Upper lobe of left lung (tissue), 6 donors: ENCODE measurements at places on chromosomes 3 and 15.

- DNase-seq = no peak
Measured at GRCh38 chr3:177596816-177597271, 399.6 kb upstream of the TBL1XR1 start.

- no peak for DNase-seq
Measured at GRCh38 chr15:34239151-34239808, 14.5 kb downstream of the EMC4 start.

- no peak for DNase-seq
Measured at GRCh38 chr3:141489203-141489602, 2.4 kb downstream of the RASA2 start.

DNA sequence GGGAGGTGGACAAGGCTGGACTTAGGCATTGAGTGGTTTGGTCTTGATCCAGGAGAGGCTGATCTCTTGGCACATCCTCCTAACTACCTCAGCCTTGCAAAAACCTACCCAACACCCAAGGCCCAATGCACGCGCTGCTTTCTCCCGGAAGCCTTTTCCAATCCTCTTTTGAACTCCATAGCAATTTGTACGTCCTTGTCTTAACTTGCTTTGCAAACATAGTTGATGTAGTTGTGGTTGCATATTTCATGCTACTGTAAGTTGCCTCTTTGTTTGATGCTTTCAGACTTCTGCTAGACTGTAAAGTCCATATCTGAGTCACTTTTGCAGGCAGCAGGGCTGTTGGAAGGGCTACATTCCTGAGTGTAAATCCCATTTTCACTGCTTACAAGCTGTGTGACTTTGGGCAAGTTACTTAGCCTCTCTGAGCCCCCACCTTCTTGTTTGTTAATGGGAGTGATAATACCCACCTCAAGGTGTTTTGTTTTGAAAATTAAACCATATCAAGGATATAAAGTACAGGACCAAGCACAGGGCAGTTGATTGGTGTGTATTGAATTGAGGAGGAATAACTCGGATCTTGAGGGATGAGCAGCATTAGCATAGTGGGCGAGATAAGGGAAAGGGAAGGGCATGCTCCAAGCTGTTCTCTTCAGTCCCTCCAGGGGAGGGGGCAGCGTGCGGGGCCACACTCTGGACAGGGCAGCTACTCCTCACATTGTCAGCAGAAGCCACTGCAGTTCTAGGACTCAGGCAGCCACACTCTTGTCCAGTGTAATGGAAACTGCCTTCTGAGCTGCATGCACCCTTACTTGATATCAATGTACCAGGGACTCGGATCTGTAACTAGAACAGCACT lies 28.8 kb downstream of the SIAH2 start:
- peak; percentile 31 for DNase-seq

DNA sequence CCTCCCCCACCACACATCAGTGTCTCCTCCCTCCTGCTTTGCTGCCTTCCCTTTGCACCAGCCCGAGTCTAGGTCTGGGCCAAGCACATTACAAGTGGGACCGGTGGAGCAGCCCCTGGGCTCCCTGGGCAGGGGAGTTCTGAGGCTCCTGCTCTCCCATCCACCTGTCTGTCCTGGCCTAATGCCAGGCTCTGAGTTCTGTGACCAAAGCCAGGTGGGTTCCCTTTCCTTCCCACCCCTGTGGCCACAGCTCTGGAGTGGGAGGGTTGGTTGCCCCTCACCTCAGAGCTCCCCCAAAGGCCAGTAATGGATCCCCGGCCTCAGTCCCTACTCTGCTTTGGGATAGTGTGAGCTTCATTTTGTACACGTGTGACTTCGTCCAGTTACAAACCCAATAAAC lies 2.3 kb upstream of the ABCF3 start:
- no peak for DNase-seq

DNA sequence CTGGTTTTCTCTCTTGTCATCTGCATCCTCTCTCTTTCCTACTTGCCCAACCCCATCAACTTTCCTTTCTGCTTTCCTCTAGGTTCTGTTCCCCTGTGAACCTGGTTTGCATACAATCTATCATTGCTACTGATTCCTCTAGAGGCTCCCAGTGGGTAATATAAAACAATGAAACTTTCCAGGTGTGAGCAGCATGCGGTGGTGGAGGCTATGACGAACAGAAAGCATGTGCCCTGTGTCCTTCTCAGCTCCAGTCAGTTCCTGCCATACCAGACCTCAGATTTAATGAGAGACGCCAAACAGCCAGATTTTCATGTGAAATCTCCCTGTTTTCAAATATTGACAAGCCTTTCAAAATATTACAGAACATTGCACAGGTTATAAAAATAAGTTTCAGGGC lies 3.5 kb upstream of the ACAP2 start:
- DNase-seq = no peak

DNA sequence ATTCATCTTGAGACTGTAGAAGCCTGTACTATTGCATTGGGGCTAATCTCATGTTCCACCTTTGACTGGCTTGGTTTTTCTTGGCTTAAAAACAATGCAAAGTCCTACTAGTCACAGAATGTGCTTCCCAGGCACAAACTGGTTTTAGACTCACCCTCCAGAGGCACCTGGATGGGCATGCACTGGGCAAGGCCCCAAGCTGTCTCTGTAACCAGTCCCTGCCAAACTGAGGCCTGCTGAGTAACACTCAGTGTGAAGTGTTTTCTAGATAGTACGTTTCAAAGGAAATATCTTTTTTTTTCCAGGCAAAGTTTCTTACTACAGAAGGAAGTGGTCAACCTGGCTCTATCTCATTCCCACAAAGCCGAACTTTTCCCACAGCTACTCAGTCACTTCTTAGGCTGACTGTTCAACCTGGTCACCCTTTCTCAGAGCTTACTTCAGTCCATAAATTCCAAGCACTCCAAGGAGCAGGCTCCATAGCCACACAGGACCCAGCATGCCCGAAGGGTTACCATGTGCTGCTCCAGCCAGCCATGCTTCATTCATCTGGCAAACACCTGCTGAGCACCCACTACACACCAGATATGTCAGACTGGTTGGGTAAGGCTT lies 57.4 kb downstream of the NPTN start:
- peak; percentile 67 for DNase-seq

- DNase-seq = no peak
Measured at GRCh38 chr3:102053375-102053989, 204.2 kb downstream of the NFKBIZ start.

- DNase-seq = no peak
Measured at GRCh38 chr15:37134244-37134643, 33.9 kb upstream of the MEIS2 start.

DNA sequence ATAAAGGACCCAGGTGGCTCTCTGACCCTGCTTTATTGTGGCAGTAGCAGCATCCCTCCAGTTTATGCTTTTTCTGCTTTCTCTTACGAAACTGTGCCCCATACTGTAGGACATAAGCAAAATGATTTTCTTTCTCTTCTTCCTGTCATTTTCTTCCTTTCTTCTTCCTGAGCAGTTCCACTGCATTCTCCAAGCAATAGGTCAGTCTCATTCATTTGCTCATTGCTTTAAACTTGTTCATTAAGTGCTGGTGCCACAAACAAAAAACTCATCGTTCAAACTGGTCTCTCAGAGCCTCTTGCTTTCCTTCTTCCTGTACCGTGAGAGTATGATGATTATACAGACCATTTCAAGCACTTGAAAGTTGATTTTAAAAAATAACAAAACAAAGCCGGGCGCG lies 66.8 kb downstream of the PDE8A start:
- DNase-seq = no peak

GRCh38 chr15:50800715-50801114 lies 35.2 kb upstream of the SPPL2A start:
- no peak for DNase-seq

GRCh38 chr15:65875458-65875857 lies 6.2 kb downstream of the RAB11A start:
- DNase-seq = no peak

GRCh38 chr3:139975594-139976365 lies 40.8 kb downstream of the CLSTN2 start:
- DNase-seq = no peak

- DNase-seq = no peak
Measured at GRCh38 chr15:63495343-63495742, 9.1 kb upstream of the USP3 start.

GRCh38 chr15:42324308-42324707 lies 35.0 kb upstream of the CAPN3 start:
- no peak for DNase-seq

DNA sequence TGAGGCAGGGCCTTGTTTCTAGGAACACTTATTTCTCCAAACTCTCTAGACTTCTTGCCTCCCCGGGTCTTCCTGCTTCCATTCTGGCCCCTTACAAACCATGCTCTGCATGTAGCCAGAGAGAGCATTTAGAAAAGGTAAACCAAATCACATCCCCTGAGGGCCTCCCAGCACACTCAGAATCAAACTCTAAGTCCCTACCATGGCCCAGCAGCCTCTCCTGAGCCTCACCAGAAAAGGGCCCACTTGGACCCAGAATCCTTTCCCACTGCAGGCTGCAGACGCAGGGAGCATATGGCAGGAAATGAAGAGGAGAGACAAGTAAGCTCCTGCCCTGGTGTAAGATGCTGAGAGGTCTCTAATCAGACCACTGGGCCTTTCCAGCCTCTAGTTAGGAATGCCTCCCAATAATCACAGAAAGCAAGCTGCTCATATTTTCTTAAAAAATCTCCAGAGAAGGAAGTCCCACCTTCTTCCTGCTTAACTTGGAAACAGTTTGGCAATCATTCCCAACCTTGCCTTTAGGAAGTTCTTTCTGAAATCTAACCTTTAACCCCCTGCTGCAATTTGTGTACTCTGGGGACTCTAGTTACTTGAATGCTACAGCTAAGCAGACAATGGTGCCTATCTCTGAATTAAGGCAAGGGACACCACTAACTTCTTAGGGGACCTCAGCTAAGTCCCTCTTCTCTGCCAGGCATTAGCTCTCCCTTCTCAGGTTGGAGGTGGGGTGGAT lies 4.2 kb downstream of the AMOTL2 start:
- no peak for DNase-seq

- DNase-seq = no peak
Measured at GRCh38 chr3:16186565-16186964, 12.1 kb downstream of the GALNT15 start.

DNA sequence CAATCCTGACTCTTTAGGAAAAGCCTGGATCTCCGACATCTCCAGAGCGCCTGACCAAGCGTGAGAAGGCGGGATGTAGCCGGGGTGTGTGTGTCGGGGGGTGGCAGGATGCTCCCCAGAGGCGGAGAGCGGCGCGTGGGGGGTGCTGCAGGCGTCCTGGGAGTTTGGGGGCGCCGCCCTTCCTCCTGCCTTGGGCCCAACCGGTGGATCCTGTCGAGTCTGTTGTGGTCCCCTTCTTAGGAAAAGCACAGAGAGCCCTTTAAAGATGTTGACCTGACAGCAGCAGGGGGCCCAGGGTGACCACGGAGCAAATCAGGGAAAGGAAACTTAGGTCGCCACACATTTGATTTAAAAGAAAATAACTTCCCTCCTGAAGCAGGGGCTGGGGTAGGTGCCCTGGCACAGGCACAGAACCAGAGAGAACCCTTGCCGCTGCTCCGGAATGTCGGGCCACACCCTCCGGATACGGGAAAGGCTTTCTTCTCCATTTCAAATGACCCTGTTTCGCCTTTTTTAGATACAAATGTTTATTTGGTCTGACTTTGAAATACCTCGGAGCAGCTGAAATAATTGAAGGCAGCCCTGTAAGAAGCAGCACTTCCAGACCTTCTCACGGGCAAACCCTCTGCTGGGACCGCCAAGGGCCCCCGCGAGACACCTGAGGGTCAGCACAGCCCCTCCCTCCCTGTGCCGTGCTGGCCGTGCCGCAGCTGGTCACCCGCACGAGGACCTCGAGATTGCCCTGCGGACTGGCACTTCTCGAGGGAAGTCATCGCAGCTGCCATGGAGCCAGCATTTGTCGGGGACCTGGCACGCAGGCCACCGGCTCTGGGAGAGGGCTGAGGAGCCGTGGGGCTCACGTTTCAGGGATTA lies 102.9 kb upstream of the KLF13 start:
- peak; percentile 51 for DNase-seq

DNA sequence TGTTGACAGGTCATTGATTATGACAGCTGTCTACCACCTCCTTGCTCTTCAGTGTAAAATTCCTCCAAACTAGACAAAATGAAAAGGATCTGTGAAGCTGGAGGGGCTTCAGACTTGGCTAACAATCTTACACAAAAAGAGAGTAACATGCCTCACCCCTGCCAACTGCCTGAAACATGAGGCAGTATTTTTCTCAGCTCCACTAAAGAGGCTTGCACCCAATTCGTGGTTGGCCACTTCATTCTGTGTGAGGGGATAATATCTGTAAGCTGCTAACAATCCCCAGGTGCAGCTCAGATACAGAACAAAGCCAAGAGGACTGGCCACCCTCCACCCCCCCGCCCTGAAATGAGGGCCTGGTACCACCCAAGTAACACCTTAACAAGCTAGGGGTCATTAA lies 2.8 kb downstream of the MB21D2 start:
- DNase-seq = no peak
